Cerebellar cortex (tissue), 1 donor: ENCODE measurements at places on chromosomes 2 and 18.

GRCh38 chr18:51716277-51716676 lies 518.8 kb upstream of the MEX3C start:
- no peak for DNase-seq

GRCh38 chr2:29920130-29920577 lies 1.2 kb downstream of the ALK start:
- no peak for DNase-seq

DNA sequence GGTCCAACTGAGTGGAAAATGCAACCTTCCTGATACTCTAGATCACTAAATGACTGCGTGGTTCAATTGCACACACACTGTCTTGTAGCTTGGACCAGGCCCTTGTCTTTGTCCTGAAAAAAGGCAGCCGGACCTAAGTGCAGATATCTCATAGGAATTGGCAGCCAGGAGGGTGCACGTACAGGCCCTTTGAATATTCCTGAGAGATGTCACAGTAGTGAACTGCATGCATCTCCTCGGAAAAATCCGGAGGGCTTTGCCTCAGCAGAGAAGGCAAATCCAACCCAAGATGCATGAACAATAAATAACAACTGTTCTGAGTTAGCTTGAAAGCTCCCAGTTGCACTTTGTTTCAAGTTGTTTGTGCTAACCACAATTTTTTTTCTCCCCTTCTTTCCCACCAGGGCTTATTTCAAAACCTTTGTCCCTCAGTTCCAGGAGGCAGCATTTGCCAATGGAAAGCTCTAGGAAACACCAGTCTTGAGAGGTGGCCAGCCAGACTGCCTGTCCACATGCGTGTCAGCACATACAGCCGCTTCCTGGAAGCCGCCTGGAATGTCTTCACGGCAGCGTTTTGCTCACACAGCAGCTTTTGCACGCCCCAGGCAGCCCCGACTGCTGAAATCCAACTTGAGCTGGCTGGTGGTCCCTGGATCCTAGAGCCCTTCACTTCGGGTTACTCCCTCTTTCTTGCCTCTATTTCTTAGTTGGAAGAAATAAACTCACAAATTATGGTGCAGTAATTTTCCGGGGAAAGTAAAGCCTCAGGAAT lies 54.4 kb upstream of the FOSL2 start:
- no peak for DNase-seq

DNA sequence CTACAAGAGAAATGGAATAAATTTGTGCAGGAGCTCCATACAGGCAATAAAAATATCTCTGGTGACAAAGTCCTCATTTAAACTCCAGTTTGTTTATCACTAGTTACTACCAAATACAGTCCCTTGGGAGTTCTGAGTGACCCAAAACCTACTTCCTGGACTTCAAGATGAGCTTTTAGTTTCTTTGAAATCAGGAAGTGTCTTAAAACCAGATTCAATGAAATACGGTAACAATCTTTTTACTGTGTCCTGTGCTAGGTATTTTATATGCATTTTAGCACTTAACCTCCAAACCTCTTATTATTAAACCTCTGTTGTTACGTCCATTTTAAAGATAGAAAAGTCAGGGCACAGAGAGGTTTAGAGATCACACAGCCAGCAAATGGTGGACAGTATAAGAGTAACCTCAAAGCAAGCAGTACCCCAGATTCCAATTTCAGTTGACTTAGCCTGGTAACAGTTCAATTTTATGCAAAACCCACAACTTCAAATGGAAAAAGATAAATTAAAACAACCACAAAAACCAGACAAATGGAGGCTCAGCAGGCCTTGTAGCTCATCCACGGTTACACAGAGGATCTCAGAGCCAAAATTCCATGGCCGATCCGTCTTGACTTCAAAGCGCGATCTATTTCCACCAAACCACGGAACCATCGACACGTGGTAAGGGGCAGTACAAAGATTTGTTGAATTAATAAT lies 1.3 kb upstream of the KCMF1 start:
- no peak for DNase-seq

- DNase-seq: no peak
Observed at GRCh38 chr2:44789971-44790721, 151.4 kb upstream of the SIX3 start.

DNA sequence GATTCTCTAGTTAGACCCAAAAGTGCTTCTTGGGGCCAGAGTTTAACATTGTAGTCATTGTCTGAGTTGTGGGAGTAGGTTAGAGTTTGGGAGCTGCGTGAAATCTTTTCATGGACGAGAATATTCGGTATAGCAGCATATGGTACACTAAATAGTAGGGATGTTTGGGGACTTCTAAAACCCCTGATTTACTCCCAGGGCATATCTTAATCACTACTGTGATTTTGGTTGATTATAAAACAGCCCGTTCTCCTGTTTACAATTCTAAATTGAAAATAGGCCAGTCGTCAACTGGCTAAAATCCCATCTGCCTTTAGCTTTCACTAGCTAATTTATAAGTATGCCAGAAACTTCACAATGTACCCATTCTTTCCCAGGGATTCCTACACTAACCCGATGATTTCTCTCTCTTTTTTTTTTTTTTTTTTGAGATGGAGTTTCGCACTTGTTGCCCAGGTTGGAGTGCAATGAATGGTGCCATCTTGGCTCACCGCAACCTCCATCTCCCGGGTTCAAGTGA lies 44.3 kb downstream of the MOB4 start:
- DNase-seq: no peak

DNA sequence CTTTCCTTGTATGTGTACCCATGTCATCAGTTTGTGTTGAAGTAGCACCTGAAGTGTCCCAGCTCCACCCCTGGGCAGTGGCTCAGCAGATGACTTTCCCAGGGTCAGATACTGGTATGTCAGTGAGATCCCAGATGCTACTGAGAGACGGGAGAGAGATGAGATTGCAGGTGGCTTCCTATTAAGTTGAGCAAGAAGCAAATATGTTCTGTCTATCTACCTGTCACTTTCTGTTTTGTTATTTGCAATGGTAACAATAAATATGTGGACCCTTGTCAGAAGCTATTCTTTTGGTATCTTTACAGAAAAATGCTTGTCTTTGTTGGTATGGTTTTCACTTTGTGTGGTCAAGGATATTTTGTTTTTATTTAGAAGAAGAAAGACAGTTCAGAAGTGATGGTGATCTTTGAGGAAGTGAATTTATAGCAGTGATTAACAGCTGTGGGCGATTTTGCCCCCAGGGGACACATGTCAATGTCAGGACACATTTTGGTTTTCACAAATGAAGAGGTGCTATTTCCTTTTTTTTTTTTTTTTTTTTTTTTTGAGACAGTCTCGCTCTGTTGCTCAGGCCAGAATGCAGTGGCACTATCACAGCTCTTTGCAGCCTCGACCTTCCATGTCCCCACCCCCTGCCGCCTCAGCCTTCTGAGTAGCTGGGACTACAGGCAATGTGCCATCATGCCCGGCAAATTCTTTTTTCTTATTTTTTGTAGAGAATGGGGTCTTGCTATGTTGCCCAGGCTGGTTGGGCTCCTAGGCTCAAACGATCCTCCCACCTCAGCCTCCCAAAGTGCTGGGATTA lies 21.4 kb downstream of the MGAT5 start:
- no peak for DNase-seq

GRCh38 chr2:43559391-43560230 lies 36.2 kb downstream of the THADA start:
- no peak for DNase-seq

DNA sequence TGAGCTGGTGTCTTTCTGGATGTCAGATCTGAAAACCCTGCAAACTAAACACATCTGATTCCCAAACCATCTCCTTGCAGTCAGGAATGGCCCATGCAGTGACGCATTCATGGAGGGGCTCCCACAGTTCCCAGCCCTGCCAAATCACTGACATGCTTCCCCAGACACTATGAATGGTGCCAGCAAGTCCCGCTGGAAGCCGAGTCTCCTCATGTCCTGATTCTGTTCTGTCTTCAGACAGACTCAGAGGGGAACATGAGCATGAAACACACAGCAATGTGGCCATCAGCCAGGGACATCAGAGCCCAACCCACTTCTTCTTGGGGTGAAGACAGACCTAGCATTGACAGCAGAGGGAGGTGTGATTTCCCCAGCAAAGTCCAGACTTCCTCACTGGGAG lies 83.7 kb downstream of the TTC32 start:
- DNase-seq: no peak

DNA sequence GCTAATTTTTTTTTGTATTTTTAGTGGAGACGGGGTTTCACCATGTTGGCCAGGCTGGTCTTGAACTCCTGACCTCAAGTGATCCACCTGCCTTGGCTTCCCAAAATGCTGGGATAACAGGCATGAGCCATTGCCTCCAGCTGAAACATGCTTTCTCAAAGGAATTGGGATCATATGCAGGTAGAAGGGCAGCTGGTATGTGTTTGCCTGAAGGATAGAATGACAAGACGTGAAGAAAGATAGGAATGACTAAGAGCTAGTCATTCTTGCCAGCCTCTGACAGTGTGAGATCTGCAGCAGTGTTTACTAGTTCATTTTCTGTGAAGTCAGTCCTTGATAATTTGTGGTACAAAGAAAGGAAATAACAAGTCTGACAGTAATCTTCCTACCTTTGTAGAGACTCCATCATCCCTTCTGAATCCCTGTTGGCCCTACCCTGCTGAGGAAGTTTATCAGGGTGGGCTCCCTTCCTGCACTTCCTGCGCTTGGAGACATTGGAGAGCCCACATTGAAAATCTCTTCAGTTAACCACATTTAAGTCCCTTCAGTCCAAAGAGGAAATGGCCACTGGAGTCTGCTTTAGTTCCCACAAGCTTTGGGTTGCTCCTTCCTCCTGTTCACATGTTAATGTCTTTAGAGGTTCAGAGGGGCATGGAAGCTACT lies 14.7 kb downstream of the CFLAR start:
- DNase-seq: no peak

DNA sequence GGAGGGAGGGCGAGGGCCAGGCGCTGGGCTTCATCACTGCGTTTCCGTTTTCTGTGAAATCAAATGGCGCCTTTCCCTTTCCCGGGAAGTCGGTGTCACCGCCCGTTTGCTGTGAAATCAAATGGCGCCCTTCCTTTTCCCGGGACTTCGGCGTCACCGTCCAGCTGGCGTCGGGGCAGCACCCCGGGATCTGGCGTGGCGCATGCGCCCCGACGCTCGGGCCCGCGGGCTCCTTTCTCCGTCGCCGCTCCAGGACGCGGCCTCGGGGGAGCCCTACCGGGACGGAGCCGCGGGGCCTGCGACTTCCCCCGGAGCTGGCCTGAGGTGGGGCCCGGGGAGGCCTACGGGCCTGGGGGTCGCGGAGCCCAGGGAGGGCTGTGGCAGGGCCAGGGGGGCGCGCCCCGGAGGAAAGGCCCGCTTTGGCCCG lies at the start of gene FAM228A:
FAM228A (plus strand) TSS at position 203 of the 427 bp plus-strand sequence. CDS start 428 bp downstream, outside the sequence.
- no peak for DNase-seq

GRCh38 chr2:17558053-17558452 lies 17.6 kb downstream of the VSNL1 start:
- DNase-seq: no peak

GRCh38 chr2:226183550-226183949 lies 616.1 kb downstream of the IRS1 start:
- no peak for DNase-seq

DNA sequence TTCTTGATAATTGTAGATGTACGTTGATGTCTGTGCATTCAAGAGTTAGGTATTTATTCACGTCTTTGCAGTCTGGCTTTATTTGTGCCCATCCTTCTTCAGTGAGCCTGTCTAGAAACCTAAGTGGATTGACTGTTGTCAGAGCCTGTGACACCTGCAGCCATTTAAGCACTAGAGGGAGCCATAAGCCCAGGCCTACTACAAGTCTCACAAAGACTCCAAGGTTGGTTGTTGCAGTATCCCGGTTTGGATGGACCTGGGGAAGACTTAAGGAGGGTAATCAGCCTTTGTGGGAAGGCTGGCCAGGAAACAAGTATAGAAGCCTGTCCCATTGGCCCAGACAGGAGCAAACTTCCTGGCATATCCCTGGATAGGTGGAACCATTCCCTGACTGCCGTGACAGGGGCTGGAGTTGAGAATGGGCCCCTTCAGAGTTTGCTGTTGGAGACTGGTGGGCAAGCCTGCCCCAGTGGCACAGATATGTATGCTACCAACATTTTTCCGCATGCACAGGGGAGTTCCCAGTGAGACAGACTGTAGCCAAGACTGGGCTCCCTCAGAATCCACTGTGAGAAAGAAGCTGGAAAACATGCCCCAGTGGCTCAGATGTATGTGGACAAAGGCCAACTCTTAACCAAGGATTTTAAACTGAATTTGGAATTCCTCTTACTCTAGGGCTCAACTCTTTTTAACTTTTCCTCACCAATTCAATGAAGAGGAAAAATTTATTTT lies 9.3 kb upstream of the LRRC30 start:
- peak; percentile 5 for DNase-seq

- DNase-seq: no peak
Observed at GRCh38 chr2:28350196-28350595, 42.5 kb upstream of the FOSL2 start.

- DNase-seq: no peak
Observed at GRCh38 chr2:38711558-38711957, 39.6 kb downstream of the SRSF7 start.

DNA sequence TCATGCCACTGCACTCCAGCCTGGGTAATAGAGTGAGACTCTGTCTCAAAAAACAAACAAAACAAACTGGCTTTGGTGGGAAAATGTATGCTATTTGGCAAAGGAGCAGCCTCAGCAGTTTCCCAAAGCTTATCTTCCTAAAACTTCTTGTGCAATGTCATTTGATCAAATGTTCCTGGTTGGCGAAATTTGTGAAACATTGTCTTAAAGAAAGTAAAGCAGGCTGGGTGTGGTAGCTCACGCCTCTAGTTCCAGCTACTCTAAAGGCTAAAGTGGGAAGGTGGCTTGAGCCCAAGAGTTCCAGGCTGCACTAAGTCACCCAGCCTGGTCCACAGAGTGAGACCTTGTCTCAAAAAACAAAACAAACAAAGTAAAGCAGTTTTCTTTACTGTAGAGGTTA lies 17.3 kb upstream of the TAF4B start:
- no peak for DNase-seq

GRCh38 chr2:68787356-68787755 lies 52.7 kb downstream of the ARHGAP25 start:
- DNase-seq: no peak

GRCh38 chr2:220783671-220784070 lies 788.4 kb downstream of the EPHA4 start:
- no peak for DNase-seq

GRCh38 chr18:44705075-44705675 lies 24.5 kb downstream of the SETBP1 start:
- no peak for DNase-seq

DNA sequence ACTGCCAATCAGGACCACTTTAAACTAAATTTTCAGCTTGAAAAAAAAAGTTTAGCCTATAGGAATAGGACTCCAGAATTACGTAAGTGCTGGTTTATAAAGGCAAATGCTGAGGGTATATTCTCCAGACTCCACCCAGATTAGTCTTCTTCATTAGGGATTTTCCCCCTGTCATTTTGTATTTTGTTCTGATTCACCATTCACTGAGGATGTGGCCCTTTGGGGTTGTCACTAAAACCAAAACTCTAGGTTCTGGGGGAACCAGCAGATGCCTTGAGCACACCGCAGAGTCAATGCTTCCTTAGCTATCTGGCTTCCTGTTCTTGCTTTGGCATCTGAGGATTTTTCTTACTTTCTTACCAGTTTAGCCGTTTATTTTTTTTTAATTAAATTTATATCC lies 10.5 kb downstream of the SCYGR4 start:
- no peak for DNase-seq
